ENCODE measurements at places on chromosomes 12 and 14. TPM values are rescaled to one million over a fixed set of nuclear protein-coding genes. Genes with fewer than 3 reads are reported as not detected.

GRCh38 chr14:74848768-74849167 lies 27.2 kb downstream of the PROX2 start:
- no peak for DNase-seq

GRCh38 chr12:74646831-74647230 lies 109.2 kb downstream of the ATXN7L3B start:
- DNase-seq, result no peak

The KRT71 gene
- not detected for polyA plus RNA-seq

GRCh38 chr12:85836197-85837090 lies at the start of gene RASSF9:
Gene RASSF9, minus strand, starts transcription at chr12:85836409. Its CDS starts 208 bp downstream, at chr12:85836201.
- peak; percentile 69 for DNase-seq

DNA sequence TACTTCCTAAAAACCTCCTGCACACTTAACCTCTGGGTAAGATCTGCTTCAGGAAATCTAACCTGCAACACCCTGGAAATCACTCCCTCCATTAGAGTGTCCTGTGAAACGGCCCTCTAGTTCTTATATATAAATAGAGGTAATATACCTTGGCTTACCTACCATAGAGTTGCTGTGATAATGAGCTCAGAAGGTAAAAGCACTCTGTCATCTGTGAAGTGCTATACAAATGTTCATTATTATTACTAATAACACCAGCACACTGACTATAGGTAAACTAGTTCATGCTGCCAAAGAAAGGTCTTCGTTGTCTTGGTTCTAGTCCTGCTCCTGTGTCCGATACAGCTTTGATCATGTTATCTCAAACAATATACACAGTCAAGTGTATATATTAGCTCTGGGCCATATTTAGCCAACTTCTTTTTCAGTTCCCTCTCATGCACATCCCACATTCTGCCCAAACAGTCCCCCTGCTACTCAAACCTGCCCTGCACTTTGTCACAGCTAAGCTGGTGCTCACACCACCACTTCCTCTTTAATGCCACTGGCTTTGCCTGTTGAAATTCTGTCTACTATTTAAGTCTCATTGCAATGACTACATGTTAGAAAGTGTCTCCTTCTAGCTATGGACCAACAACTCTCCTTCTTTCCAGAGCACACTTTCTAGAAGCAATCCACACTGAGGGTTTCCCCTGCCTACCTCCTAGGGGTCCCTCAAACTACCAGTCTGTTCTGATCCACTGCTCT lies 5.1 kb downstream of the E2F7 start:
- no peak for DNase-seq

DNA sequence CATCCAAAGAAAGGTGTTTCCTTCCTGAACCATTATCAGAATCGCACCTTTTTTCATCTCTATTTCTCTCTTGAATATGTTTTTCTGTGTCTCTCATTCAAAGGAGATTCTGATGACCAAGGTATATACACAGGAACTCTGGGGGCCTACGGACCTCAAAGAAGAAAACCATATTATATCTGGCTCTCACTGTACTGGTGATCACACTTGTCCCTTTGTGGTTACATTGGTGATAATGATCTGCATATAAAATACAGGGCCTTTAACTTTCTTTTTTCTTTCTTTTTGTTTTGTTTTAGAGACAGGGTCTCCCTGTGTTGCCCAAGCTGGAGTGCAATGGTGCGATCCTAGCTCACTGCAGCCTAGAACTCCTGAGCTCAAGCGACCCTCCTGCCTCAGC lies 185.2 kb upstream of the AMIGO2 start:
- DNase-seq, result no peak

The USP44 gene
- 2.1 TPM for polyA plus RNA-seq

DNA sequence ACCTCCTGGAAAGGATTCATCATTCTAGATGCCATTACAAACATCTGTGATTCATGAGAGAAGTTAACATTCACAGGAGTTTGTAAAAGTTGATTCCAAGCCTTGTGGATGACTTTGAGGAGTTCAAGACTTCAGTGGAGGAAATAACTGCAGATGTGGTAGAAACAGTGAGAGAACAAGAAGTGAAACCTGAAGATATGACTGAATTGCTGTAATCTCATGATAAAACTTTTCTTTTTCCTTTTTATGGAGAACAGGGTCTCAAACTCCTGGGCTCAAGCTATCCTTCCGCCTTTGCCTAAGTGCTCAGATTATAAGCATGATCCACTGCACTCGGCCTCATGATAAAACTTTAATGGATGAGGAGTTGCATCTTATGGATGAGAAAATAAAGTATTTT lies 64.5 kb upstream of the GTF2A1 start:
- DNase-seq, result no peak

The PTPRR gene
- 2.2 TPM for polyA plus RNA-seq

DNA sequence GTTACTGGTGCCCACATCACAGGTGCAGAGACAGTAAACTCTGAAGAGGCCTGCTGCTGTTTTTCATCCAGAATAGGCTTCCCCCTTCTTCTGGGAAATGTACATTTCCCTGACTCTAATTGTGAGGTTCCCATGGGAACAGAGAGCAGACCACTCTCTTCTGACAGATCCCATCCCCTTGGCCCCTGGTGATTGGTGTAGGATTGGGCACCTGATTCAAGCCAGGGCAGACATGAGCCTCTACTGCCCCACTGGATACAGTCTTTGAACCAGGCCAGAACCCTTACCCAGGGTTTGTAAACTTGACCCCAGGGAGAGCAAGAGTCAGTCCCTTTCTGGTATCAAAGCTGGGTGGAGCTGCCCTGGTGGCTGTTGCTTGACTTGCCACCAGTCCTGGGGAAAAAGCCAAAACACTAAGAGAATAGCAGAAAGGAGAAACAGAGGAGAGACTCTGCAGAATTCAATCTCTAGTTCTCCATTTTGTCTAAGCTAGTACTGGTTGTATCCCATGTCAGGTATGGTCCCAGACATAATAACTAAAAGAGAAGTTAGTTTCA lies 14.8 kb upstream of the NFYB start:
- DNase-seq, result no peak

GRCh38 chr14:45128963-45129629 lies 5.2 kb downstream of the FKBP3 start:
- DNase-seq, result no peak

The ASB2 gene
- 28.8 TPM for polyA plus RNA-seq

The WBP11 gene
- polyA plus RNA-seq, result 59.3 TPM

DNA sequence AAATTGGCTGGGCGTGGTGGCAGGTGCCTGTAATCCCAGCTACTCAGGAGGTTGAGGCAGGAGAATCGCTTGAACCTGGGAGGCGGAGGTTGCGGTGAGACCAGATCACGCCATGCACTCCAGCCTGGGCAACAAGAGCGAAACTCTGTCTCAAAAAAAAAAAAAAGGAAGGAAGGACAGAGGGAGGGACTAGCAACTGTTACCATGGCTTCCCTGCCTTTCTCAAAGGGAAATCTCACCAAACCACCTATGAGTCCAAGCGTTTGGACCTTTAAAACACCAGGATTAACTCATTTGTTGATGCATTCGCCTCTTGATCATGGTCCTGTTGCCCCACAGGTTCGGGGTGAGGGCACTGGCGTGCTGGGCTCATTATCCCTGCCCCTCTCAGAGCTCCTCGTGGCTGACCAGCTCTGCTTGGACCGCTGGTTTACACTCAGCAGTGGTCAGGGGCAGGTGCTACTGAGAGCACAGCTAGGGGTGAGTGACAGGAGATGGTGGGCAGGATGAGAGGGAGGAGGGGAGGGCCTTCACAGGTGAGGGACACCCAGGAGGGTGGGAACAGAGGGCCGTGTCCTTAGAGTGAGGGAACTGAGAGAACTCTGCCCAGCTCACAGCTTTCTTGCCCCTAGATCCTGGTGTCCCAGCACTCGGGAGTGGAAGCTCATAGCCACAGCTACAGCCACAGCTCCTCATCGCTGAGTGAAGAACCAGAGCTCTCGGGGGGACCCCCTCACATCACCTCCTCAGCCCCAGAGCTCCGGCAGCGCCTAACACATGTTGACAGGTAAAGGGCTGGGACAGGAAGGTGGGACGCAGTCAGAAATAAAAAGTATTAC lies 10.2 kb upstream of the MYL6B start:
- no peak for DNase-seq

DNA sequence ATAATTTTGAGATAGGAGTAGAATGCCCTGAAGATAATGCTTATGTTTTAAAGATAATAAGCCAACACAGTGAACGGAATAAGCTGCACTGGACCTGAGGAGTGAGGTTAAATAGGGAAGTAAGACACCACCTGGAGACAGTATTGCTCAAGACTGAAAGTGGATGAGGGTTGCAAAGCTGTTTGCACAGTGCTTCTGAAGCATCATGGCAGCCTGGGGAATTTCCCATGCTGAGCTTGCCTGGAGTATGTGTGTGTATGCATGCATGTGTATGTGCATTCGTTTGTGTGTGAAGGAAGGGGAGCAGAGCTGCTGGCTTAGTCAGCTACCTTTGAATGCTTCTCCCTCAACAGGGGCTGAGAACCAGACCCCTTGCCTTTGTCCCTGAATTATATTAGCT lies 35.8 kb downstream of the BHLHE41 start:
- DNase-seq, result no peak

The JPH4 gene
- 0.33 TPM for polyA plus RNA-seq

The KRT72 gene
- polyA plus RNA-seq, result not detected

The OR6C2 gene
- polyA plus RNA-seq, result not detected

GRCh38 chr12:50032854-50033581 lies 7.7 kb upstream of the RACGAP1 start:
- no peak for DNase-seq

DNA sequence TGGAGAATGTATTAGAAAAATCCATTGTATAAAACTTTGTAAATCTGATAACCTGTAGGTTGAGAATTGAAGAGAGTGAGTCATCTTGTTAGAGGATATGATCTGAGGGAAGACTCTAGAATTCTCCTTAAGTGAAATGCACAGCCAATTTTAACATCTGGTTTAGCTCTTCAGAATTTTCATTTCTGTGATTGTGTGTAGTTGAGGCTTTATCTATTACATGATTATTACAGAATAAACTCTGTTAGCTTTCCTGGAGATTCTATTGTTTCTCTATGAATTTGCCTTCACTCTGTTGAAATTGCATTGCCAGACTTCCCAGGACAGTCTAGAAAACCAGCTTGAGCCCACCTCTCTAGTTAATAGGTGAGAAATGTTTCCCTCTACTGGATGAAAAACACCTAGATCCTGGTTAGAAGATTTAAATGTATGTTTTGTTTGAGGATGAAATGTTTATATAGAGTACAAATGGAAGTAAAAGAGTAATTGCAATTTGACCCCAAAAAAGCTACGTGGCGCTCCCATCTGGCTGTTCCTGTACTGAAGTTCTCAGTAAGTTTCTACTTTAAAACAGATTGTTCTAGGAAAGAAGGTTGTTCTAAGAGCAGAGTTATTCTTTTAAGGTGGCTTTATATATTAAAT lies 2.9 kb downstream of the NUDT4 start:
- DNase-seq, result peak; percentile 47

The CCDC177 gene
- polyA plus RNA-seq, result not detected

The ADAM21 gene
- 0.46 TPM for polyA plus RNA-seq

GRCh38 chr14:106372870-106373652 lies 846.7 kb downstream of the TMEM121 start:
- no peak for DNase-seq

The TMPRSS12 gene
- polyA plus RNA-seq, result not detected

DNA sequence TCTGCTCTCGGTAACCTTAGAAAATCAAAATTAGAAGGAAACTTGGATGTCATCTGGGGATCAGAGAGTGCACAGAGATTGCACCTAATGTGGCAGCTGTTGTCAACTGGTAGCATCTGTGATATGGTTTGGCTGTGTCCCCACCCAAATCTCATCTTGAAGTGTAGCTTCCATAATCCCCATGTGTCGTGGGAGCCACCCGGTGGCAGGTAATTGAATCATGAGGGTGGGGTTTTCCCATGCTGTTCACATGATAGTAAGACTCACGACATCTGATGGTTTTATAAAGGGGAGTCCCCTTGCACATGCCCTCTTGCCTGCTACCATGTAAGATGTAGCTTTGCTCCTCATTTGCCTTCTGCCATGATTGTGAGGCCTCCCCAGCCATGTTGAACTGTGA lies 127.7 kb upstream of the SRRM4 start:
- DNase-seq, result no peak

DNA sequence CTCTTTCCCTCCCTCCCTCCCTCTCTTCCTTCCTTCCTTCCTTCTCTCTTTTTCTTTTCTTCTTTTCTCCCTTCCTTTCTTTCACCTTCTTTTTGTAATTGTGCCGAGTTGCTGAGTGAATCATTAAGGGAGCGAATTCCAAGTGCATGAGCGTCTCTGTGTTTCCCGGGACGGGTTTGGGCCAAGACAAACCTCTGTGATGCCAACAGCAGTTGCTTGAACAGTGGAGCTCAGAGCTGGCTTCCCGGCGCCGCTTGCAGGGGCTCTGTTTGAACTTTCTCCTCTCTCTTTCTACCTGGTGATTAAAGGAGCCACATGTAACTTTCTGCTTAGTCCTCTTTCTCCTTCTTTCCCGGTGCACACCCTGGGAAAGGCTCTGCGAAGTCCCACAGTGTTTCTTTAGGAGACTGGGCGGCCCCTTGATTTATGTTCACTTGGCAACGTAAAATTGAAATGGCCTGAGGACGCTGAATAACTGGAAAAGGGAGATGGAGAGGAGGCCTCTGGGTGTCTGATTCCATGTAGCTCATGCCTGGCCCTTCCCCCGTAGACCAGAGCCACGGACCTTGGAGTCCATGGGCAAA lies 33.7 kb upstream of the MAP1LC3B2 start:
- peak; percentile 83 for DNase-seq

GRCh38 chr14:25121337-25122129 lies 71.6 kb upstream of the STXBP6 start:
- no peak for DNase-seq

DNA sequence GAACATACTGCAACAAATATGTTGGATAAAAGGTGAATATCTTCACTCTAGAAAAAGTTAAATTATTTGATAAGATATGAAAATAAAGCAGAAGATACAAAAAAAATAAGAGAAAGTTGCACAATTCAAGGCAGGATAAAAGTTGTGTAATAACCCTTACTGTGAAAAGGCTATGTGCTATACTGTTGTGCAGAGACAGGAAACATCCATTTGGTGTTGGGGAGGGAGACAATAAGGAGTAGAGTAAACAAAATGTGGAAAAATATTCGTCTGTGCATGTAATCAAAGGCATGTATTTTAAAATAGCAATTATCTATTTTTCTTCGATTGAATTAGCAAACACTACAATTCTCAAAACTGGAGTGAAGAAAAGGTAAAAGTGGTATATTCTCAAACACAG lies 34.8 kb downstream of the PTHLH start:
- no peak for DNase-seq

DNA sequence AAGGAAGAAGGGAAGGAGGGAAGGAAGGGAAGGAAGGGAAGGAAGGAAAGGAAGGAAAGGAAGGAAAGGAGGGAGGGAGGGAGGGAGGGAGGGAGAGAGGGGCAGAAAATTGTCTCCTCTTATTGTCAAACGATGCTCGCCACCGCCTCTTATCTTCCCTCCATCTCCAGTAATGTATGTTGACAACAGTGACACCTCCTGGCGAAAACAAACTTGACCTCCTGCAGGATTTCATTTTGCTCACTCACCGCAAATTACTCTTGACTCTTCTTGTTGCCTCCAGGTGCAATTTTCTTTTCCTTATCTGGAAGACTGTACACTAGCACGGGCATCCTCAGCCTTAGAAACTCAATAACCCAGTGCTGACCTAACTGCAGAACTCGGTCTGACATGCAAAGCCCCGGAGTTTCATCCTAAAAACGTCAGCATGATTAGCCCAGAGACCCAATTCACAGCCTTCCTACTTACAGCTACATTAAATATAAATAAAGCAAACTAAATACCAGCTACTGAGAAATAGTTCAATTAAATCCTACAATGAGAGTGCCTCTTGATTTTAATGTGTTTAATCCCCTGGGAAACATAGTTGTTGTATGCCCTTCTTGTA lies 512.4 kb upstream of the TMPO start:
- peak; percentile 29 for DNase-seq

All from muscle of arm (tissue), 14 donors.